ENCODE measurements at places on chromosomes 11 and 22.

GRCh38 chr11:12413141-12414052 is 36.0 kb downstream of the PARVA start:
- no peak for ATAC-seq

DNA sequence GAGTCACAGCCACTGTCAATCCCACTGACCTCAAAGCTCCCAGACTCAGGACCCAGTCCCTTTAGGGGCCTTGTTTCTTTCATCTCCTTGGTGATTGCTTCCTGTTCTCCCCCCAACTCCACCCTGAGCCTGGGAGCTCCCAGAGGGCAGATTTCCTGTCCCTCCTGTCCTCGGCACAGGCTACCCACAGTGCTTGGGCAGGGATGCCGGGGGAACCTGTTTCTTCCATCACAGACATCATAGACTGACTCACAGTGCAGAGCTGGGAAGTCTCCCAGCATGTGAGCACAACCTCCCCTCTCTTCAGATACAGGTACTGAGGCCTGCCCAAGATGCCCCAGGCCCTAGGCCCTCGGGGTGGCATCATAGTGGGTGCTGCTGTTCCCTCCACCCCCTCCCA is 16.6 kb downstream of the TRIM29 start:
- ATAC-seq, result no peak

GRCh38 chr22:45510376-45511232 is 7.9 kb downstream of the FBLN1 start:
- no peak for ATAC-seq

DNA sequence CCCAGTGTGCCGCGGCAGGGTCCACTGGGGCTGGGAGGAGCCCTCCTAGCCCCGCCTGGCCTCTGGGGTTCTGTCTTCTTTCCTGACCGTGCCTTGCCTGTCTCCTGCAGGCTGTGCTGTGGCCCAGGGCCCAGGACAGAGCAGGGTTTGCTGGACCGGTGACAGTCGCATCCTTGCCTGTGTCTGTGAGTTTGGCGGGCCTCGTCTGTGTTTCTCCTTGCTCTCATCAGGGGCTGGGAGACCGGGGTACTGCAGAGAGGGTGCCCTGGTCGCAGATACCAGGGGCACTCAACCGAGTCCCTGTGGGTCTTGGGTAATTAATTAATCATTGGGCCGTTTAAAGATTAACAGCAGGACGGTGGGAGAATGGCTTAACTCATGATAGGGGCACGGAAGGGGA is 29.9 kb downstream of the RPL3 start:
- no peak for ATAC-seq

GRCh38 chr11:4606231-4607015 is 1.6 kb downstream of the TRIM68 start:
- ATAC-seq, result no peak

GRCh38 chr11:1570896-1571759 is 943 bp downstream of the DUSP8 start:
- no peak for ATAC-seq

- ATAC-seq, result no peak
Measured at GRCh38 chr11:11422411-11423128, 69.5 kb upstream of the CSNK2A3 start.

GRCh38 chr11:56910046-56910773 is 78.5 kb upstream of the OR5AK2 start:
- no peak for ATAC-seq

GRCh38 chr11:92765082-92765840 is 204.2 kb upstream of the MTNR1B start:
- ATAC-seq, result no peak

DNA sequence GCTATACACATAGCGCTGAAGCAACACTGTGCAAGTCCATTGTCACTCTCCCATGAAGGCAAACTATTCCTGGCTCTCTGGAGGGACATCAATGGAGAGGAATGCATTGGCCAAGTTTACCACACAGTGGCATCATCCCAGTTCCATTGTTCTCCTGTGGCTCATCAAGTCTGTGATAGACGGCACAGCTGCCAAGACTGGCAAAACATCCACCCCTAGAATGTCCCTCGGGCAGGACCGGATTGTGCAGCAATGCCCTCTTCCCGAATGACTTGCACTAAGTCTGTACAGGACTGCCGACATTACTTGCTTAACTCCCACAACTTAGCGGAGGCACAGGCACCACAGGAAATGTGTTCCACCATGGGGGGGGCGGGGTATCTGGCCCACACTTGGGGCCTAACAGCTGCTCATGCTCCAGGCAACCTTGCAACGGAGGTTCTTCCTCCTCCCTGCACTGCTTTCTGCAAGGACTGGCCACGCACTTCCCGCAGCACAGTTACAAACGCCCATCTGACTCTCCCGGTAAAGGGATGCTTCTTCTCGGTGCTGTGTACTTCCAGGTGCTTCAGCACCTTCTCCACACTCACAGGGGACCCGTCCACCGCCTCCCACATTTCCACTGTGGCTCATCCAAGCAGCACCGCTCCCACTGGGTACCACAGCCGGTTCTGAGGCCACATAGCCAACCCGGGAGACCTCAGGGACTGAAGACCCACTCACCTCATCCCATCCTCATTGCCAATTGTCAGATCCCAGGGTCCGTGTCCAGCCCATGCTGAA is 1309.6 kb upstream of the RAG2 start:
- ATAC-seq, result no peak

DNA sequence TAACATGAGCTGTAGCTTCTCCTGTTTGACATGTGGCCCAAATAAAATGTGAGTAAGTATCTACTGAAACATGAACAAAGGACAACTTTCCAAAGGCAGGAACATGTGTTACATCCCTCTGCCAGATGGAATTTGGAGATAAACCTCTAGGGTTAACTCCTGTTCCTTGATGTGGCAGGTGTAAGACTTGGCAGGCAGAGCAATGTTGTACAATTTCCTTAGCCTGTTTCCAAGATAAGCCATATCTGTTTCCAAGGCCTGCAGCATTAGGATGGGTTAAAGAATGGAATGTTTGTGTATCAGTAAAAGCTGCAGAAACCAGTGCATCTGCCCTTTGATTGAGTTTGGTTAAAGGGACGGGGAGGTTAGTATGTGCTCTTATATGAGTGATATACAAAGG is 8.8 kb upstream of the DNAJB13 start:
- ATAC-seq, result no peak

DNA sequence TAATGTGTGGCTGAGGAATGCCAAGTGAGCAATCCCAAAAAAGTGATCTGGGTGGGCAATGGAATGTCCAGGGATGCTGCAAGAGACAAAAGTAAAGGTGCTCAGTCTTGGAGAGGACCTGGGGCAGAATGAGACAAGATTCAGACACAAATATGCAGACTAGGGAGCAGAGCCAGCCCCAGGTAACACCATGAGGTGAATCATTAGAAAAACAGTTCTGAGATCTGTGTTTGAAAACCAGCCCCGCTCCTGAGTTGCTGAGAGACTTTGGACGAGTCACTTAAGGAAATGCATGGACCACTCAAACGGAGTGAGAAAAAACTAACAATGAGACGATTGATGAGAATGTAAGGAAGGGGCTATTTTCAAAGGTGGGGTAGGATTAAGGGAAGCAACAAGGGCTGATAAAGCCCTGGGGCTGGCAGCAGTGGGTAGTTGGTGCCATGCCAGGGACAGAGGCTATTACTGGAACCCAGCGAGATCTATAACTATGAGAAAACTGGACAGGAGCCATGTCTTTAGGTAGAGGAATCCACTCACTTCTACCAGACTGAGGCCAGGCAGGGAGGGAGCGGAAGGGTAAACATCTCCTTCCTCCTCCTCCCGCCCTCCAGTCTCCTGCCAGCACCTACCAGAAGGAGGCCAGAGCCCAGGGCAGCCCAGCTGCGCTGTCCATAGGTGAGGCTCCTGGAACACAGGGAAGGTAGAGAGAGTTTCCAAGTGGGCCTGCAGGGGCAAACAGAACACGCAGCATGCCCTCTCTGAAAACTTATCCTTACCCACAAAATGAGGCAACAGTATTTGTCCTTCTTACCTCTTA is 130.4 kb upstream of the TEAD1 start:
- ATAC-seq, result no peak

- no peak for ATAC-seq
Measured at GRCh38 chr11:5611627-5612026, 13.2 kb upstream of the TRIM34 start.

GRCh38 chr22:46763051-46763705 is 728 bp downstream of the TBC1D22A start:
- ATAC-seq, result no peak

GRCh38 chr11:72635309-72635915 is 38.8 kb downstream of the PDE2A start:
- ATAC-seq, result no peak

GRCh38 chr22:46240073-46240472 is 10.0 kb downstream of the CDPF1 start:
- no peak for ATAC-seq

- peak; percentile 49 for ATAC-seq
Measured at GRCh38 chr11:1497600-1497999, 11.0 kb upstream of the MOB2 start.

- ATAC-seq, result no peak
Measured at GRCh38 chr11:124867700-124868099, 2.5 kb downstream of the ROBO3 start.

GRCh38 chr11:126403658-126404057 is 48.2 kb downstream of the ST3GAL4 start:
- no peak for ATAC-seq

GRCh38 chr11:130882138-130882551 is 34.1 kb downstream of the SNX19 start:
- ATAC-seq, result no peak

DNA sequence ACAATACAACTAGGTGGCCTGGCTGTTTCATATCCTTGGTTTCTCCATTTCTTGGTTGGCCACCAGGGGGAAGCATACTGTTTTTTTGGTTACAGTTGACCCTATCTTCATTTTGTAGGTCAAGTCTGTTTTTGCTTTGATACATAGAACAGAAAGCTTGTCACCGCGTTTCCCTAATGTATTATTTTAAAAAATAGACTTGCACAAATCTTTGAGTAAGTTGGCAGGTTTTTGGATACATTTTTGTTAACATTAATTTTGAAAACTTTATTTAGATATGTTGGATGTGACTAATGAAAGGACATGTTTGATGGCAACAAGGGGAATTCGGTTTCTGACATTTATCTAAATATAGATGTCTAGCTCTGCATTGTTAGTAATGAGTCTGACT is 3.0 kb downstream of the NCR3LG1 start:
- peak; percentile 34 for ATAC-seq

GRCh38 chr11:16193897-16194381 is 162.4 kb downstream of the SOX6 start:
- no peak for ATAC-seq

Measured in activated CD4-positive, CD25-positive, alpha-beta regulatory T cell treated with anti-CD3 and anti-CD28 coated beads, Interleukin-2, amount 50 U/mL, for 24 hours (primary cell).